A673 (cell line): ENCODE measurements at places on chromosomes 7 and 10. TPM values are rescaled to one million over a fixed set of nuclear protein-coding genes. Genes with fewer than 3 reads are reported as not detected.

GRCh38 chr7:45658716-45659495, 84.7 kb downstream of the ADCY1 start:
- no peaks in the 10 kb centered on the region for H3K4me1 ChIP-seq
- no peaks in the 10 kb centered on the region for H3K27me3 ChIP-seq
- H3K36me3 ChIP-seq: no peaks in the 10 kb centered on the region
- no peak overlapping the region for H3K4me3 ChIP-seq
- DNase-seq: no peak
- H3K27ac ChIP-seq: no peak overlapping the region

- H3K4me1 ChIP-seq: no peaks in the 10 kb centered on the region
- no peak overlapping the region for H3K4me3 ChIP-seq
Observed at GRCh38 chr7:30727061-30727945, 24.6 kb upstream of the INMT start.

GHITM gene
- 126 and 127 TPM in 2 replicates for total RNA-seq

DNA sequence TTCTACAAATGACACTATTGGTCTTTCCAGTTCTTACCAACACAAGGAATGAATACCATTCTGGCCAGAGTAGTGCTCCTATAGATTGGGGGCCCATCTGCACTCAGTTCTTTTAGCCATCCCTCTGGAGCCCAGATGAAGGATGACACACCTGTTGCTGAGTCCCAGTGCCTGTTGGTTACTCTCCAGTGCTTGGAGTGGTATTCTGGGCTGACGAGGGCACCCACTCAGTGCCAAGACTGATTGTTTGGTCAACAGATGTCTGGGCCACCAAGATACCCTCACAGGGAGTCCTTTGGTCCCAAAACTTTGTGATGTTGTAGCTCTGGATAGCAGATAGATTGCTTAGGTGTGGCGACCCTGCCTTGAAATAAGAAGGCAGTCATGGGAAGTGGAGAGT, 23.7 kb upstream of the ITGA8 start:
- H3K27ac ChIP-seq: no peak overlapping the region
- H3K4me1 ChIP-seq: no peaks in the 10 kb centered on the region
- DNase-seq: no peak
- no peaks in the 10 kb centered on the region for H3K27me3 ChIP-seq
- H3K4me3 ChIP-seq: no peak overlapping the region

GRCh38 chr10:60570896-60571295, 181.2 kb upstream of the ANK3 start:
- no peak overlapping the region for H3K27ac ChIP-seq
- DNase-seq: no peak
- H3K4me1 ChIP-seq: peaks cover 9% of the 10 kb centered on the region
- H3K27me3 ChIP-seq: no peaks in the 10 kb centered on the region
- H3K4me3 ChIP-seq: no peak overlapping the region
- H3K36me3 ChIP-seq: no peaks in the 10 kb centered on the region
